Activated CD8-positive, alpha-beta memory T cell treated with anti-CD3 and anti-CD28 coated beads, Interleukin-2, amount 50 U/mL, for 4 hours (primary cell): ENCODE measurements at places on chromosomes 16 and 17.

GRCh38 chr17:8785547-8786413, 13.4 kb downstream of the MFSD6L start:
- peak; percentile 69 for DNase-seq

- DNase-seq: no peak
These were observed 29.4 kb downstream of the CCR7 start for GRCh38 chr17:40535924-40536294.

GRCh38 chr17:43367737-43368242, 31.0 kb upstream of the ARL4D start:
- no peak for DNase-seq

GRCh38 chr16:23650674-23651416, 9.6 kb downstream of the DCTN5 start:
- no peak for DNase-seq

DNA sequence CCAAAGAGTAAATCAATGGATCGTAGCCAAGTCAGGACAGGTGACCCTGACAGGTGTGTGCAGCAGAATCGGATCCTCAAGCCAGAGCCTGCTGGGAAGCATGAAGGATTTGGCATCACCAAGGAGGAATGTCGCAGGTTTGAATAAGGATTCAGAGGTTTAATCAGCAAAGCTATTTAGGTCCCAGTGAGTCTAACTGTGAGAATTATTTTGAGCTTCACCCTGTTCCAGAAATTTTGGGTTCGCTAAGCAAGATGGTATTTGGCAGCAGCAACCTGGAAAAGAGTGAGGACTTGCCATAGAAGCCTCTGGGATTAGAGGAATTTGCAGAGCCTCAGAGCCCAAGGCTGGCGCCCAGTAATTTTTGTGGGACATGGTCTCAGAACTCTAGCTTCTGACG, 173.0 kb downstream of the CCDC182 start:
- DNase-seq: no peak
